ENCODE measurements at places on chromosomes 12 and 14.

GRCh38 chr12:54968181-54968730 lies 16.3 kb downstream of the TESPA1 start:
- no peak for DNase-seq

DNA sequence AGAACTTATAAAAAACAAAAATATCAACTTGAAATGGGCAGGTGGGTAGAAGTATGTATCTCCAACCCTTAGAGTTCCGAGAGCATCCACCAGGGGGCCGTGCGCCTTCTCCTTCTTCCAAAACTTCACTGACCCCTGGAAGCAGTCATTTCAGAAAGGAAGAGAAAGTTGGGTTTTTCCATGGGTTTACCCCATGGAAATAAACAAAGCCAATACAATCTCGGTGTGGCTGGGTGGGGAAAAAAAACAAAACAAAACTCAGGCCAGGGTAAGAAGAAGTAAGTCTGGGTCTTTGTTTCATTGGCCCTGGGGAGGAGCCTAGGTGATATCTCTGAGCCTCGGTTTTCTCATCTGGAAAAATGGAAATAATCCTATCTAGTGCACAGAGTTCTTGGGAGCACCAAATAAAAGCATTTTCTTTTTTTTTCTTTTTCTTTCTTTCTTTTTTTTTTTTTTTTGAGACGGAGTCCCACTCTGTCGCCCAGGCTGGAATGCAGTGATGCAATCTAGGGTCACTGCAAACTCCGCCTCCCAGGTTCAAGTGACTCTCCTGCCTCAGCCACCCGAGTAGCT lies 33.6 kb upstream of the HNF1A start:
- peak; percentile 70 for DNase-seq

- no peak for DNase-seq
Measured at GRCh38 chr12:114671443-114672411, 12.2 kb downstream of the TBX3 start.

DNA sequence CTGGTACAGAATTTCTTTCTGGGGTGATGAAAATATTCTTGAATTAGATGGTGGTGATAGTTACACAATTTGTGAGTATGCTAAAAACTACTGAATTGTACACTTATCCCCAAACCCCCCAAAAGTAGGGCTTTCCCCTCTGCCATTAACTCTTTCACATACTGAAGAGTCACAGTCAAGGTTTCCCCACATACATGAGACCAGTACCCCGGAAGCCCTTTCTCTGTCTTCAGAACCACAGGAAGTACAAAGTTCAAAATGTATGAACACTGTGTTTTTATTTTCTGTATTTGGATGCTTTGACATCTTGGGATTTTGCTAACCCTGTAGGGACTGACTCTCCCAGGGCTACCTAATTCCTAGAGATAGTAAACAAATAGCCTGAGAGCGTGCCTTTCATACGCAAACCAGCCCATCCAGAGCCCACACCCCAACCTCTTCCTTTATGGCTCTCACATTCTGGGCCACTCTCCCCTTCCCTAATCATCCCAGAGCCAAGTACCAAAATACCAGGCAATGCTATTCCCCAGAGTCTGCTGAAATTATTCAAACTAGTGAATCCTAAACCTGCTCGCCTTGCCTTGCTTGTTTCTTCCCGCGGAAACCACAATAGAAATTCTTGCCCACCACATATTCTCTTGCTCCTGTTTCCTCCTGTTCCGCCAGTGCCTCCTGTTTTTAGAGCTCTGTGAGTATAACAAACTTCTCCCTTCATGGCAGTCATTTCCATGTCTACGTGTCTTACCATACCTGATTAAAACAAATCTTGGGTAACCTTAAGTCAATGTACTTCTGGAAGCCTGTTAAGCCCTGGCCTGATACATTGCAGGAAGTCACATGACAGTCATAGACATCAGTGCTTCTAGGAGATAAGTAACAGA lies 524.8 kb downstream of the FUT8 start:
- DNase-seq, result no peak

DNA sequence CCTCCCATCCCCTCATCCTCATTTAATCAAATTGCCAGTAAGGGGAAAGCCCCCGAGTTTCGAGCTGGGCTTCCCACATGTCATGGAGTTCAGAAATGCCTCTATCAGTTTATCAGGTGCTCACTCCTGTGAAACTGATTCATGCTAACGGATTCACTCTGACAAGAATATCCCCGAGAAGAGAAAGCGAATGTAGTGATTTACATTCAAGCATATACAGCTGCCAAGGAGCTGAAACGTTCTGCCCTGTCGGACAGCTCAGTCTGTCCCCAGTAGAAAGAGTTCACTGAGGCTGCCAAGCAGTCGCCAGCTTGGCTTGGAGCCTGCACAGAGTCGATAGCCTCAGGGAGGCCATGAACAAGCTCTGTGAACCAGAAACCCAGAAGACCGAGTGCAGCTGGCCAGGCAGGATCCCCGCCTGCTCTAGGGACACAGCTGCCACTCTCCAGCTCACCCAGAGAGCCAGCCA lies 88.4 kb downstream of the TMCC3 start:
- DNase-seq, result no peak

GRCh38 chr14:94029265-94029664 lies 3.1 kb downstream of the OTUB2 start:
- DNase-seq, result no peak

- no peak for DNase-seq
Measured at GRCh38 chr12:44647917-44648690, 228.0 kb downstream of the NELL2 start.

- DNase-seq, result peak; percentile 10
Measured at GRCh38 chr12:15278816-15279658, 43.3 kb upstream of the PTPRO start.

DNA sequence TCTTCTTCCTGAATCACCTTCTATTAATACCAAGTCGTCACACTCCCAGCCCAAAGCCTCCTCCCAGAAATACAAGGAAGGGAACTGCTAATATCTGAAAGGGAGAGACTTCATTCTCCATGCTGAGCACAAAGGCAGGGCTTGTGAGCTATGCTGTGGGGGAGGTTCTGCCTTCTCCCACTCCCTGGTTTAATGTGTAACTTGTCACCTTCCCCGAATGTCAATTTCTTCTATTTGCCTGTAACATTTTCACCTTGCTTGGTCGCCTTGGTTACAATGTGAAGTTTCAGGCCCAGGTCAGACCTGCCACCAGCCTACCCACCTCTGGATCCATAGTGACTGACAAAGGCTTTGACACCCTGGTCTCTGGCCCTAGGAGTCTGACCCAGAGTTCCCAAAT lies 82.0 kb upstream of the ESRRB start:
- DNase-seq, result no peak

DNA sequence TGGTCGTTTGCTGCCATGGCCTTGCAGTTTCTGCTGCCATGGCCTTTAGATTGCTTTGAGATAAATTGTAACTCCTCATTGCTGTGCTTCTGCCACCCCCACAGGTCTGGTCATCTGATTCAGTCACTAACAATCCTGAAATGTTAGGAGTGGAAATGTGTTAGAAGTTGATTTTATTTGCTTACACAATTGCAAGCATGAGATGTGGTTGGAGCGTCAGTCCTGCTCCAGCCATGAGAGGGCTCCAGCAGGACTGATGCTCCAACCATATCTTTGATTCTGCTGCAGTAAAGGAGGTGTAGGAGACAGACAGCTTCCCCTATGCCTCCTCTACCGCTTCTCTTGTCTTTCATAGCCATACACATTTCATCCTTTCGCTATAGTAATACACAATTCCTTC lies 226.8 kb upstream of the RGS6 start:
- DNase-seq, result no peak

DNA sequence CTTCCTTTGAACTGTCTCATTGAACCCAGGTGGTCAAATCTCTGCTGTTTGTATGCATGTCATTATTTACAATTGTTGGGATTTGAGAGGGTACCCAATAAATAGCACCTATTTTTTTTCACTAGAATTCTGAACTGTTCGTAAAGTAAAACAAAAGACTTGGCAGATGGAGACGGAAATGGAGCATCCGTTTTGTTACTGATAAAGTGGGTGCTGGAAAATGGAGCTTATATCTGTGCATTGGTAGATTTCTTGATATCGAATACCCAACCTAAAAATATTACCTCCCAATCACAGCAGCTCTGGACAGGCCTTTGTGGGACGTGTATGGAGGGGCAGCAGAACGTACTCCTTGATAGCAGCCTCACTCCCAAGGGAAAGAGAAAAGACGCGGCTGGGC lies 224.4 kb downstream of the C12orf75 start:
- no peak for DNase-seq

DNA sequence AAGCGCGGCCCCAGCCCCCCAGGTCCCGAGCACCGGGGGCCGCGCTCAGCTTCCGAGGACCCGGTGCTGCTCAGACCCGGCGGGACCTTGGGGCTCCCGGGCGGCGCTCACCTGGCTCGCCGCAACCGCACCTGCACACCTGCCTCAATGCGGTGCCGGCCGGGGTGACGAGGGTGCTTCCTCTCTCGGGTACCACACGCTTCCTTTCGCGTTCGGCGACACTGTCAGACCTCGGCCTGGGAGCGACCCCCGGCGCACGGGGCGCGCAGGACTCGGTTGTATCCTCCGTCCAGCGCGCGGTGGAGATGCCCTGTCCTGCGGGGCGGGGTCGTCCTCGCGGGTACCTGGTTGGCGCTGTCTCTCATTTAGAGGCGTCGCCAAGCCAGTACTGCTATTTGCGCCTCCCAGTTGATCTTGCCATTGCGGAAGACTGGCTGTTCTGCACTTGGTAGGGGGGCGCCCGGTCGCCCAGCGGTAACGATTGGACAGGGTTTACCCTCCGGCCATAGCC lies 718 bp downstream of the PACS2 start:
- DNase-seq, result peak; percentile 43

- DNase-seq, result no peak
Measured at GRCh38 chr14:58846682-58847465, 209.1 kb downstream of the DACT1 start.

DNA sequence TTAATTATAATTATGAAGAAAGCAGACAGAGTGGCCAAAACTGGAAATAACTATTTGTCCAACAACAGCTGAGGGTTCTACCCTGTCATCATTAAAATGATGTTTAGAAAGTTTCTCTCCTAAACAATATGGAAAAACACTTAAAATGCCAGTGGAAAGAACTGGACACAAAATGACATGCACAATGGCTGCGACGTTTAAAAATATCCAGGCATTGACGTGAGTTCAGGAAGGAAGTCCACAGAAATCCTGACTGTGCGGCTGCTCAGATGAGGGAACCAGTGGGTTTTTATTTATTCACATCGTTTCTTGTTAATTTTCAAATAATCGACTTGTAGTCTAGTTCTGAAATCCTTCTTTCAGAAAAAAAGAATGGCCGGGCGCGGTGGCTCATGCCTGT lies 58.3 kb downstream of the CCNK start:
- DNase-seq, result no peak

- no peak for DNase-seq
Measured at GRCh38 chr14:60241091-60241490, 7.9 kb upstream of the PPM1A start.

DNA sequence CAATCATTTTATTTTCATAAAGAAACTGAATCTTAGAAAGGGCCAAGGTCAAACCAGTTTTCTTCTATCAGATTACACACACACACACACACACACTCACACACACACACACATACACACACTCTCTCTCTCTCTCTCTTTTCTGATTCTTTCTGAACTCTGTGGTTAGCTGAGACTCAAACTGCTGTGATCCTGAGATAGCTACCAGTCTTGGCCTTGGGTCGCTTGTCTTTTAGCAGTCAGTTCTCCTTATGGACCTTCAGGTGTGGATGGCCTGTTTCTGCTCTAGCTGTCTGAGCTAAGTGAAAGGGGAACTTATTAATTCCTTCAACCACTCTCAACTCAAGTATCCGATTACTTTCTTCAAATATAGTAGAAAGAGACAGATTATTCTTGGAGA lies 145.1 kb downstream of the GRIP1 start:
- DNase-seq, result no peak

DNA sequence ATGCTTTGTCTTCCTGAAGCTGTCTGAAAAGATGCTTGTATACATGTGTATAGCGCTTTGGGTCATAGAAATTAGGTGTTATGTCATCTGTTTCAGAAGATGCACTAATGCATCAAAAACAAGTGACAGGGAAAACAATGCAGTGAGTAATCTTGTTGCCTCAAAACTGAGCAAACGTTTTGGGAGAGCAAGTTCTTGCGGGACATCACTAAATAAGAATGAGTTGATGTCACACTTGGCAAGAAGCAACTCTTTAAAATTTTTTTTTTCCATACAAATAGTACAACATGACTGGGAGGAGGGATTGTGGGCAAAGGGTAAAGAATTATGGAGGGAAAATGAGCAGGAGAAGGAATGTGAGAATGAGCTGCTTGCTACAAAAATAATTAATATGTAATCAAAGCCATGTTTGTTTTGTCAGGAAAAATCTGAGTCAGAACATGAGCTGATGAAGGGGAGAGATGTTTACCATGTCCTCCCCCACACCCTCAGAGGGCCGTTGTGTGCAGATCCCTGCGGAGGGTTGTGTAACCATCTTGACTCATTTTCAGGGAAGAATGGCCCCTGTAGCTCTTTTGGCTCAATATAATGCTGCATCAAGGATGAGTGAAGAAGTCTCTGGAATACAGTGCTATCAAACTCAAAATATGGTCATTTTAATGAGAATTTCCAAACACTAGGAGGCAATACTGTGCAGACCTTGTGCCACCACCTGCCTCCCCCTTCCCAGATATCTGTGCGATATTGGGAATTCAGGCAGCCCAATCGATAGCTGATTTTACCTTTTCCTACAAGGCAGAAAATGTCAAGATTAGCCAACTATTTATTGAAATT lies 41.4 kb downstream of the BORCS5 start:
- no peak for DNase-seq

GRCh38 chr12:85834378-85834777 lies 1.8 kb downstream of the RASSF9 start:
- DNase-seq, result no peak

GRCh38 chr14:97848317-97848980 lies 1051.3 kb downstream of the VRK1 start:
- no peak for DNase-seq

DNA sequence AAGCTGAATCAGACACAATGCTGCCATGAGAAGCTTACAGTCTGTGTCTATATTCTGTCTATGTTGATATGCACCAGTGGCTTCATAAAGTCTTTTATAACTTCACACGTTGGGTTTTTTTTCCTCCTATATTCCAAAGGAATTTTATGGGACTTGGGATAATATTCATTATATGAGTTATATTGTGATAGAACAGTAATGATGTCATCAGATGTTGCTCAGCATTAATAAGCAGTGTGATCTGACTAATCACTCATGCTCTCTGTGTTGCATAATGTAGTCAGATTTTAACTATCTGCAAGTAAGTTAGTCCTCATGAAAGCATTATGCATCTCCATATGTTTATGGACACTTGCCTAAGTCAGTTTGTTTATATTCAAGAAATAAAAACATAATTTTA lies 159.6 kb downstream of the PLCZ1 start:
- DNase-seq, result no peak

DNA sequence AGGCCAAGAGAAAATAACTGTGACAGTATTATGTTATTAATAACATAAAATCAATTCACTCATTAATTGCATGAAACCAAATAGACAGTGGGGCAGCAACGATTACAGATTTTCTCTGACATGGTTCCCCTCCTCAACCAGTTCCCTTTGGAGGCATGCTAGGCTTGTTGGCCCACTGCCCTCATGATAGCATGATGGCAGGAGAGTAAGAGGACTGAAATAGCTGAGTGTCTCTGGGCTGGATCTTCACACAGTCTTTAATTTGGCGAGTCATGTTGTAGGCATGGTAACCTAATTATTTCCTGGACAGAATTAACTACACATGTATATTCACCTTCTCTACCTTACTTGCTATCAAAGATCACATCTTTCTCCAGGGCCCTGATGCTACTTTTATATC lies 266.2 kb upstream of the PELI2 start:
- no peak for DNase-seq

- DNase-seq, result no peak
Measured at GRCh38 chr12:46407361-46407760, 34.8 kb upstream of the SLC38A2 start.

- no peak for DNase-seq
Measured at GRCh38 chr14:98834119-98834518, 437.9 kb downstream of the BCL11B start.
